ENCODE measurements at places on chromosomes 13 and 19.
A peak's percentile ranks its signal among the peaks of the same experiment; 100 is the strongest.

- DNase-seq: no peak
Observed at GRCh38 chr13:100666124-100666523, 8.5 kb downstream of the TMTC4 start.

GRCh38 chr19:38135150-38135998 is 88.6 kb downstream of the DPF1 start:
- no peak for DNase-seq

GRCh38 chr13:85864963-85865530 is 65.8 kb upstream of the SLITRK6 start:
- DNase-seq: no peak

DNA sequence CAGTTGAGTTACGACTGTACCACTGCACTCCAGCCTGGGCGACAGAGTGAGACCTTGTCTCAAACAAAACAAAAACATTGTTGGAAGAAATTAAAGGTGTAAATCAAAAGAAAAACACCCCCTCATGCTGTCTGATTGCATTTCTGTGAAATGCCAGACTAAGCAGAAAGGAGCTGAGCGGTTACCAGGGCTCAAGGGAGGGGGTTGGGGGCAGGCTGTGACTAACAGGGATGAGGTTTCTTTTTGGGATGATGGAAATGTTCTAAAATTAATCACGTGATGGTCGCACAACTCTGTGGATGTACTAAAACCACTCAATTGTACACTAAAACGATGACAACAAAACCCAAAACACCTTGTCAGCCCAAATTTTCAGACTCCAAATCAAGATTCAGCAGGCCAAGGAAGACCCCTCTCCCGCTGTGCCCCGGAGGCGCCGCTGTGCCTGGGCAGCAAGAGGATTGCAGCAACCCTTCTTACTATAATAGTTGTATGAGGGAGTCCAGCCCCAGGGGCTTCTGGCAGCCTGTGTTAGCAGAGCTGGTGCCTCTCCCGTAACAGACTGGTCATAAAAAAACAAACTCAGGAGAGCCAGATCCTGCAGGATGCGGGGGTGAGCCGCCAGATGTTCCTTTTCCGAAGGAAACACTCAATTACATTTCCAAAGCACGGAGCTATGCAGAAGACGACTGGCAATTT is 20.9 kb downstream of the CAPS start:
- no peak for DNase-seq

- DNase-seq: no peak
Observed at GRCh38 chr13:46340631-46341111, 46.4 kb downstream of the RUBCNL start.

DNA sequence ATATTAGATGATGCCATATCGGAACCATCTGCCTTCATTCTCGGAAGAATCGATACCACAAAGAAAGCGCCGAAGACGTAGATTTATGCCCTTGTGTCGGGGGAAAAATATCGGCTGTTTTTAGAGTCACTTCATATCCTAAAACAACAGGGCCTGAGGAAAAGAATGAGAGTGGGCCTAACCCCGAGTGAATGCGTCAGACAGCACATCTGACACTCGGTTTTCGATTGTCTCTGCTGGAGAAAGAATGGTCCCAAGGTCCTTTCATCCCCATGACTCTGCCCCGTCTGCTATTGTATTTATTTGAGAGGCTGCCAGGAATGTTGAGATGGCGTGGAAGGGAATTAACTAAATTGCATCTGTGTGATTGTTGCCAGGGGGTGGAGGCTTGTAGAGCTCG is 46.1 kb downstream of the CHST8 start:
- no peak for DNase-seq

DNA sequence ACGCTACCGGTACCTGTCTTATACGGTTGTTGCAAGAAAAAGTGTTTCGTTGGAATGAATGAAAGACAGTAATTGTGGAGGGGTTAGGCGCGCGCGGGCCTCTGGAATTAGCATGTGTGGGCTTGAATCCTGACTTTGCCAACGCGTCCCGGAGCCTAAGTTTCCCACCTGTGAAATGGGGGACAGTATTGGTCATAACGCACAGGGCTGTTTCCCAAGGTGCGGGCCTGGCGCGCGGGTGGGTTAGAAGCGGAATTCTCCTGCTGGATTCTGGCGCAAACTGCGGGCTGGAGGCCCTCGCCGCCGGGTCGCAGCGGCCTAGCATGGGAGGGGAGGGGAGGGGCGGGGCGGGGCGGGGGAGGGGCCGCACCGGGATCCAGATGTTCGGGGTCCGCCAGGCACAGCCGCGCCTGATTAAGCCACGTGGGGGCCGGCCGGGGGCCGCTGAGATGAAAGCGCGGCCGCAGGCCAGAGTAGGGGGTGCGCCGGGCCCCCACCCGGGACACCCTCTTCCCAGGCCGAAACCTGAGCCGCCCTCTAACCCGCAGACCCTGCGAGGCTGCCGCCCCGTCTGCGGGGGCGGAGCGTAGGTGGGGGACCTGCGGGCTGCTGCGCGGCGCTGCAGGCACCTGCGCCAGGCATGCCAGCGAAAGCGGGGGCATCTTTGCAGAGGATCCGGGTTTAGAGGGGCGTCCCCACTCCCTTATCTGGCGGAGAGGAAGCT is 1.2 kb upstream of the TMEM59L start:
- DNase-seq: peak; percentile 23

GRCh38 chr19:1568320-1569019 is at the start of gene MEX3D:
Gene MEX3D (minus strand): TSS chr19:1568325. CDS start chr19:1568058, 267 bp downstream.
- peak; percentile 85 for DNase-seq

DNA sequence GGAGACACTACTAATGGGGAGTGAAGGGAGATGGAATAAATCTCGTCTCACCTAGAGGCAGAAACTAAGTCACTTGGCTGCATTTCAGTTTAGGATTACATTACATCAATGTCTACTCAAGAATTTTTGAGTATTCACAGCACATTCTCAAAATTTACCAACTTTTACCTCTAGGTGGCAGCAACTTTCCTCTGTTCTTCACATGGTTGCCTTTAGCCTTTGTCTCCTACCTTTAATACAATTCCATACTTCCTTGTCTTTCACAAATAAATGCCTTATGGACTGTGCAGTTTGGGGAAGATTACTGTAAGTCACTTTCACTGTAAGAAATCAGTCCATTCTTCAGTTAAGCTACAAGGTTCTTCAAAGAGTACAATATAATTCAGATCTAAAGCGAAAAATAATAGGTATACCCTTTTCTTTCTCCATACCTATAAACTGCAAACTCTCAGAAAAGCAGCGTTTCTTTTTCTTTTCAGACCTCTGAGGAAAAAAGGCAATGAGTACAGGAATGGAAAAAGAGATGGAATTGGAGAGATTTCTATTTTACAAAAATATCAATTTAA is 379.4 kb downstream of the KLF12 start:
- DNase-seq: peak; percentile 70

DNA sequence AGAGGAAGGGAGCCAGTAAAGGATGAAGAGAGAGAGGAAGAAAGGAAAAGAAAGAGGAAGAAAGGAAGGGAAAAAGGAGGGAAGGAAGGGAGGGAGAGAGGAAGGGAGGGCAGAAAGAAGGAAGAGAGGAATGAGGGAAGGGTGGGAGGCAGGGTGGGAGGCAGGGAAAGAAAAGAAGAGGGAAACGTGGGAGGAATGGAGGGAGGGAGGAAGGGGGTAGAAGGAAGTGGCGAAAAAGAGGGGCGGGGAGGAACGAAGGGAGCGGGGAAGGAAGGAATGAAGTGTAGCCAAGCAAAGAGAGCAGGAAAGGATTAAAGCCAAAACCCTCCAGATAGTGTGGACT is 53.1 kb downstream of the SOX1 start:
- DNase-seq: no peak

GRCh38 chr19:42059196-42059595 is 10.8 kb downstream of the GRIK5 start:
- DNase-seq: no peak

- no peak for DNase-seq
Observed at GRCh38 chr19:7333198-7334118, 15.3 kb upstream of the ARHGEF18 start.

GRCh38 chr13:113914333-113915011 is 50.6 kb upstream of the GAS6 start:
- DNase-seq: no peak

DNA sequence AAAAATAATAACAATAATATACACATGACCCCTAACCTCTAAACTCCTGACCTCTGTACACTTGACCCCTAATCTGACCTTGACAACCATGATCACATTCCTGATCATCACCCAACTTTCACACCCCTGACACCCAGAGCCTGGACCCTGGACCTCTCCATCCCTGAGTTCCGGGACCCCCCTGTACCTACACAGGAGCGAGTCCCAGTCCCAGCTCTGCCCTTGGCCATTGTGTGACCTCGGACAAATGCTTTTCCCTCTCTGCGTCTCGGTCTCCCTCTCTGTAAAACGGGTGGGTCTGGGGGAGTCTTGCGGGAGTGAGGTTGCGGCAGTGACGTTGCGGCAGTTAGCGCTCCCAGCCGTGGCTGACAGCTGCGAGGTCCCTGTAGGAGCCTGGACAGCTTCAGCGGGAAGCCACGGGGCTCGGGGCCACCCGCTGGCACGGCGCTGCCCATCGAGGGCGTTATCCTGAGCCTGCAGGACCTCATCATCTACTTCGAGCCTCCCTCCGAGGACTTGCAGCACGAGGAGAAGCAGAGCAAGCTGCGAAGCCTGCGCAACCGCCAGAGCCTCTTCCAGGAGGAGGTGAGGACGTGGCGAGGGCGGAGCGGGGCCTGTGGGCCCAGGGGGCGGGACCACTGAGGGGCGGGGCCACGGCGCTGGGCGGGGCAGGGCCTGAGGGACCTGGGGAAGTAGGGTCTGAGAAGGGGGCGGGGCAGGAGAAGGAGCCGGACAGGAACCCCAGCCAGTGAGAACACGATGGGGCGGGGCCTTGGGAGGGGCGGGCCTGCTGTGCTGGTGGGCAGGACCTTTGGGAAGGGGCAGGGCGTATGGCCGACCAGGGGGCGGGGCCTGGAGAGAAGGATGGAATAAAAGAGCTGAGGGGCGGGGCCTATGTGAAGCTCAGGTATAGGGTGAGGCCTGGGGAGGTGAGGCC is 19.2 kb downstream of the RYR1 start:
- no peak for DNase-seq

DNA sequence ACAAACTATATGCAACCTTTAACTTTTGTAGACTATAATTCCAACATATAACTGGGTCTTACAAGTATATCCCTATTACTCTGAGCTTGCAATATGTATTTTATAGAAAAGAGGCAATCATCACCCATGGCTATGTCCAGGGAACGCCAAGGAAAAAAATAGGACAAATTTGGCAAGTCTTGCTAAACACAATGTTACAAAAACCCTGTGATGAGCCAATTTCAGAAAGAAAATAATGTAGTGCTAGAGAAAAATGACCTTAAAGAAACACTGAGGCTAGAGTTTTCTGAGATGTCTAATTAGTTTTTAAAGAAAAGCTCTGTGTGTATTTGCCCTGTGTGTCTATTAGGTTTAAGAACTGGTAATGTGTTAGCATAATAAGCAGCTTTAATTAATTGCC is 68.0 kb upstream of the FREM2 start:
- DNase-seq: no peak

Data from CD4-positive, alpha-beta T cell treated with Interleukin-21 for 1 hour (primary cell).